ENCODE measurements at places on chromosomes 2 and 18.

GRCh38 chr2:72926811-72927465 is 9.6 kb downstream of the EMX1 start:
- DNase-seq: no peak

DNA sequence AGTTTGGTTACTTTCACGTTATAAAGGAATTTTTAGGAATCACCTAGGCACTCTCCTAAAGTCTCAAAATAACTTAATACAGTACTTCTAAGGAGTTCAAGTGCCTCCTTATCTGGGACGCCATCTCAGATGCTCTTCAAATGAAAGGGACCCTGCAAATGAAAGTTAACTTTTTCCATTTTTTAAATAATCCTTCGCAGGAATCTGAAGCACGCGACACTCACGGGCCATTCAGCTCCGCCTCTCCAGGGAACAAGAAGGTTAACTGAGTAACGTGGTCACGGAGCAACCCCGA is 537 bp upstream of the ZC3H15 start:
- no peak for DNase-seq

GRCh38 chr2:160565099-160565845 is 71.7 kb upstream of the RBMS1 start:
- DNase-seq: no peak

- DNase-seq: no peak
These were observed 580.9 kb downstream of the PLCL1 start for GRCh38 chr2:198385326-198385725.

GRCh38 chr2:143356736-143357446 is 227.7 kb downstream of the ARHGAP15 start:
- DNase-seq: no peak

DNA sequence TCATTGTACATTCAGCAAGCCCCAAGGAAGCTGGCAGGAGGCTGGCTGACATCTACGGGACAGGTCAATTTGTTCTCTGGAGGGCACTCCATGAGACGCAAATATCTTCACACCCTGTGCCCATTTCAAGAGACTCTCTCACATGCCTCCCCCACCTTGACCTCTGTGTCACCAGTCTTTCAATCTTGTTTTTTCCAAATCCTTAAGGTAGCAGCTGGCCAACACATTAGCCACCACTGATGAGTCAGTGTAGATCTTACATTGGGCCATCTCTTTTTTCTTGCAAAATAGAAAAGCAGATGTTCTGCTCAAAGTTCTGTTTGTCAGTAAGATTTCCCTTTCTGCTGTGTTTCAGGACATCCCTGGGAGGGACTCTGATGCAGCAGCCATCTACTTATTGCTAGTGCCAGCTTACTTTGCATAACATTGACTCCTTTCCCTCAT is 1.7 kb upstream of the DPP4 start:
- no peak for DNase-seq

- DNase-seq: no peak
These were observed at the start of gene FAM237A for GRCh38 chr2:206642075-206643025. Gene FAM237A (plus strand): TSS chr2:206642487. CDS start chr2:206644237, 1,750 bp downstream.

All from stimulated activated CD4-positive, alpha-beta T cell treated with anti-CD3 and anti-CD28 coated beads, Interleukin-2, amount 100 ng/mL, for 24 hours (primary cell).